ENCODE measurements at places on chromosomes 11 and 22.
A peak's percentile ranks its signal among the peaks of the same experiment; 100 is the strongest.

- H3K4me1 ChIP-seq = no peaks in the 10 kb centered on the region
- no peak for DNase-seq
- no peak overlapping the region for H3K27ac ChIP-seq
Observed at GRCh38 chr22:49068861-49069500, 758.7 kb downstream of the BRD1 start.

DNA sequence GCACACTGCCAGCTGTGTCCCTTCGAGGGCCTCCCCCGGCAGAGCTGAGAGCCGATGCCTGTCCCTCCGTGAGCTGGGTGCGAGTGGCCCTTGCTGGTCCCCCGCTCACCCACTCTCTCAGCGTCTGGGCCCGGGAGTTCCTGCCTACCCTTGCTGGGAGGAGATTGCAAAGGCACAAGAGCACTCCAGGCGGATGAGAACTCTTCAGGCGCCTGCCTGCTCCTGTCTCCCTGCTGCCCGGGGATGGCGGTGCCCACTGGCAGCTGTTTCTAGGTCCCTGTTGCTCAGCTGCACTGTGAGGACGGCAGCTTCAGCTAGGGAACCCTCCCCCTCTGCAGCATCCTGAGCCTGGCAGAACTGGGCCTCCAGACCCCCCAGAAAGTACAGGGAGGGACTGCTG lies 61.1 kb downstream of the FLRT1 start:
- H3K4me1 ChIP-seq = no peaks in the 10 kb centered on the region
- H3K27me3 ChIP-seq = no peaks in the 10 kb centered on the region
- H3K4me3 ChIP-seq = no peak overlapping the region
- no peaks in the 10 kb centered on the region for H3K36me3 ChIP-seq
- DNase-seq = no peak

DNA sequence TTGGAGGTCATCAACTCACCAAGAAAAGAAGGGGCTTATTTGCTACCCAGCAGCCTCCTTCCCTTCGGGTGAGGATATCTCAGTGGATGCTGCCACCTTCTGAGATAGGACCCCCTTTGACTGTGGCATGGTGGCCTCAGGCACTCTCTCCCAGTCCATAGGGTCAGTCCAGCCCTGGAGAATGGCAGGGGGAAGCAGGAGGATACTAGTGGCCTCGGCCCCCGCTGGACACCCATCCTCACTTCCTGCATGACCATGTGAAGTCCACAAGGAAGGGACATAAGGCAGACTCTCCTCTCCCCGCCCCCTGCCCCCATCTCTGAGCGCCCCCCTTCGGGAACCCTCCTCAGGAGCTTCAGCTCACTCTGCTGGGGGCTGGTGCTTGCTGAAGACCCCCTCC lies 24.4 kb downstream of the TPBGL start:
- peak; percentile 11 for DNase-seq
- no peak overlapping the region for H3K27ac ChIP-seq
- no peak overlapping the region for H3K4me3 ChIP-seq
- no peaks in the 10 kb centered on the region for H3K4me1 ChIP-seq
- H3K27me3 ChIP-seq = no peaks in the 10 kb centered on the region

DNA sequence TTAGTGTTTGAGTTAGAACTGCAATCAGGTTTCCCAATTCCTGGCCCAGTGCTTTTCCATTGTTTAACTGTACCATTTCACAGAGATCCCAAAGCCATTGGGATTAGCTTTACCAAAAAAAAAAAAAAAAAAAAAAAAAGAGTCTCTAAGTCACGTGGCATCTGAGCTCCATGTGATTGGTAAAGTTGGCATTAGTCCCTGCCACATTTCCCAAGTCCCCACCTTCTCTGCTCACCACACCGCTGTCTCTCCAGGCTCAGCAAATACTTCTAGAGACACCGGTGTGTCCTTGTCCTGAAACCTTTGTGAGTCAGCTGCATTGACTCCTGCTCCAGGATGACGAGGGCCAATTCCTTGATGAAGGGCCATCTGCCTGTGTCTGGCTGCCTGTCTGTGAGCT lies 305.3 kb downstream of the KIRREL3 start:
- H3K27me3 ChIP-seq = no peaks in the 10 kb centered on the region
- no peak for DNase-seq
- H3K4me1 ChIP-seq = no peaks in the 10 kb centered on the region
- no peak overlapping the region for H3K4me3 ChIP-seq

DNA sequence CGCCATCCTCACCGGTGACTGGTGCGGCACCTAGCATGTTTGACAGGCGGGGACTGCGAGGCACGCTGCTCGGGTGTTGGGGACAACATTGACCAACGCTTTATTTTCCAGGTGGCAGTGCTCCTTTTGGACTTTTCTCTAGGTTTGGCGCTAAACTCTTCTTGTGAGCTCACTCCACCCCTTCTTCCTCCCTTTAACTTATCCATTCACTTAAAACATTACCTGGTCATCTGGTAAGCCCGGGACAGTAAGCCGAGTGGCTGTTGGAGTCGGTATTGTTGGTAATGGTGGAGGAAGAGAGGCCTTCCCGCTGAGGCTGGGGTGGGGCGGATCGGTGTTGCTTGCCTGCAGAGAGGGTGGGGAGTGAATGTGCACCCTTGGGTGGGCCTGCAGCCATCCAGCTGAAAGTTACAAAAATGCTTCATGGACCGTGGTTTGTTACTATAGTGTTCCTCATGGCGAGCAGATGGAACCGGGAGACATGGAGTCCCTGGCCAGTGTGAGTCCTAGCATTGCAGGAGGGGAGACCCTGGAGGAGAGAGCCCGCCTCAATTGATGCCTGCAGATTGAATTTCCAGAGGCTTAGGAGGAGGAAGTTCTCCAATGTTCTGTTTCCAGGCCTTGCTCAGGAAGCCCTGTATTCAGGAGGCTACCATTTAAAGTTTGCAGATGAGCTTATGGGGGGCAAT lies 1.1 kb downstream of the NEAT1 start:
- DNase-seq = no peak
- no peaks in the 10 kb centered on the region for H3K36me3 ChIP-seq
- peaks cover 7% of the 10 kb centered on the region for H3K4me1 ChIP-seq
- peak overlapping the region; percentile 91 for H3K4me3 ChIP-seq
- H3K27me3 ChIP-seq = no peaks in the 10 kb centered on the region

All from uterus (tissue), 4 donors.